Hindlimb muscle (tissue), 1 donor: ENCODE measurements at places on chromosomes 13 and 19.

- no peak for DNase-seq
Measured at GRCh38 chr13:28392428-28392827, 102.5 kb downstream of the FLT1 start.

DNA sequence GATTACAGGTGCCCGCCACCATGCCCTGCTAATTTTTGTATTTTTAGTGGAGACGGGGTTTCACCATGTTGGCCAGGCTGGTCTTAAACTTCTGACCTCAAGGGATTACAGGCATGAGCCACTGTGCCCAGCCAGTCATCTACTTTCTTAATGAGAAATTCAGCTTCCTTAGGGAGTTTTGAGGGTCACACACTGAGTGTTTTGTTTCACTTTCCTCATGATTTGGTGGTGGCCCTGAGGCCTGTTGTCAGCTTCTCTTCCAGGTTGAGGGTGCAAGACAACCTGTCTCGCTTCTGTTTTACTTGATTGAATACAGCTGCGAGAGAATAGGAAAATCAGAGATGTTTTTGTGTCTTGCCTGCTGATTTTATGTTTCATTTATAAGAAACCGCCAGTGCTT lies 9.9 kb downstream of the FRY start:
- DNase-seq, result no peak

GRCh38 chr13:113853518-113854237 lies 10.2 kb downstream of the GAS6 start:
- no peak for DNase-seq

GRCh38 chr13:60369242-60369641 lies 27.8 kb upstream of the TDRD3 start:
- no peak for DNase-seq

DNA sequence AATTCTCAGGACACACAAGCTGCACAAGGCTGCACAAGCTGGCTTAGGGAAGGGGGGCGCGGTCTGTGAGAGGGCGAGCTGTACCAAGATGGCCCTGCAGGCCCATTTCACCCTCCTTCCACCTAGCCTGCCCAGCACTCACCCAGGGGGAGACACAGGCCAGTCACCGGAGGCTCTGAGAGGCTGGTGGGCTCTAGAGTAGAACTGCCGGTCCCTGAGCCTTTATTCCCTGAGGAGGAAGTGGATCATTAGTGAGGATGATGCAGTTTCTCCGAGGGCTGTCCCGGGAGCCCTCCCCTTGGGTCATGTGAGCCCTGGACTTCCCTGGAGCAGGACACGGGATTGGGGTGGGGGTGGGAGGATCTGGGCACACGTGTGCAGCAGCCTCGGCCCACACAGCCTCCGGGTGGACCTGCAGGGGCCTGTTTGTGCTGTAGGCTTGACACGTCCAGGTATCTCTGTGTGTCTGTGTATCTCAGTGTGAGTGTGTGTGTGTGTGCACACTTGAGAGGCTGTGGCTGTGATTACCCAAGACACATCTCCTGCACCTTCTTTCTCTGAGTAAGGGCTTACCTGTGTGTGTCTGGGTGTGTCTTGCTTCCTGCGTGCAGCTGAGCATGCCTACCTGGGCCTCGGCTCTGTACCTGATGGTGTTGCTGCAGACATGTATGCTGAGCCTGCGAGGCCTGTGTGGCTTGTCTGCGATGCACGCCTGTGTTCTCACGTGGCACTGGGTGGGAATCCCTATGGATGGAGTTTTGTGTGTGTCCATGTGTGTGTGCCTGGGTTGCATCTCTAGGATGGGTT lies at the start of gene ACP5:
TSS of gene ACP5 (minus strand) at position 195 of the 807 bp plus-strand sequence. CDS start 328 bp downstream, outside the sequence.
- DNase-seq, result no peak

DNA sequence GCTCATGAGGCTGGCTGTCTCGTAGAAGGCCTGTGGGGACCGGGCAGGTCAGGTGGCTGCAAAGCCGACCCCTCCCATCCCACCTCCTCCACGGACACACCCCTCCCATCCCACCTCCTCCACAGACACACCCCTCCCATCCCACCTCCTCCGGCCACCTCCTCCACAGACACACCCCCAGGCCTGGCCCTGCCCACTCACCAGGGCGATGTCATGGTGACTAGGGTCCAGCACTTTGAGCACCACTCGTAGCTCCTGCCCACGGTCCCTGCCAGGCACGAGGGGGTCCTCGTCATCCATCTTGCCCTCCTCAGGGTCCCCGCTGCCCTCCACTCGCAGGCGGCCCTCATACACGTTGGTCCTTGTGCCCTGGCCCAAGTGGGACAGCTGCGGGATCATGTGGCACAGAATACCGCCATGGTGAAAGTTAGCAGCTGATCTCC lies 18.8 kb downstream of the TYK2 start:
- DNase-seq, result no peak

DNA sequence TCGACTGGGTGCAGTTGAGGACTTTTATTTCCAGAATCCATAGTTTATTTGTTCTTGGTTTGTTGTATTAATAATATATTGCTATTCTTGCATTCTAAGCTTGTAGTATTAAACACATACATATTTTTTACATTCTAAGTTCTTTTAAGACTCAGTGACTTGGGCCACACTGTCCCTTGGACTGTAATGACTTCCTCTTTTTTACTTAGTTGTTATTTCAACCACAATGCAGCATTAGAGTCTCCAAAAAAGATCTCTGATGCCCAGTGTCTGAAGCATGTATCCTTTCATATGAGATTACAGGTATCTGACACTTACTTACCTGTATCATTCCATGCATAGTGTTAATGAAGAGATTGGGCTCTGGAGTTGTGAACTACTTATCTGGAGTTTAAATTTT lies 864.9 kb upstream of the PCDH20 start:
- no peak for DNase-seq

DNA sequence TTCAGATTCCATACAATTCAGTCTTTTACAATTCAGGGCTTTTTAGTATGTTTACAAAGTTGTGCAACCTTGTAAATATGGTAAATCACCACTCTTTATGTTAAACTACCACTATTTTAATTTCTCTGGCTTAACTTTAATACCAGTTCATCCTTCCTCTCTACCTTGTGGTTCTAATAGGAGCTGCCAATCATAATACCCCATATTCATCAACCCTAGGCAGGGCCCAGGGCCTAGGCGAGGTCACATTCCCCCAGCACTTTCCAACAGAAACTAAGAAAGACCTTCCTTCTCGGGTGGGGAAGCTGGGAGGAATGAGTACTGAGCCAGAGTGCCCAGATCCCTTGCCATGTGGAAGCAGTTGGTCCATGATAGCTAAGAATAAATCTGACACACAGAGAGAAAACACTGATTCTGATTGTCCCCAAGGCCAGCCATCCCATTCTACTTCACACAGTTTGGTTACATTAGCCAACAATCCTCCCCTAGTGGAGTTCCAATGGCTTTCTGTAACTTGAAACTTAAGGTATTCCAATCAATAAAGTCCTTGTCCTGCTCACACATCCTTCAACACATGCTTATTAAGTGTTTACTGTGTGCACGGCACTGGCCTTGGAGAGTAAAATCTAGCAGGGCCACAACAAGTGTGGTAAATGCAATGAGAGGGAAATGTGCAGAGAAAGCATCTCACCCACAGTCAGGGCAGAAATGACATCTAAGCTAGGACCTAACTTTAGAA lies 76.8 kb downstream of the NUFIP1 start:
- DNase-seq, result no peak

DNA sequence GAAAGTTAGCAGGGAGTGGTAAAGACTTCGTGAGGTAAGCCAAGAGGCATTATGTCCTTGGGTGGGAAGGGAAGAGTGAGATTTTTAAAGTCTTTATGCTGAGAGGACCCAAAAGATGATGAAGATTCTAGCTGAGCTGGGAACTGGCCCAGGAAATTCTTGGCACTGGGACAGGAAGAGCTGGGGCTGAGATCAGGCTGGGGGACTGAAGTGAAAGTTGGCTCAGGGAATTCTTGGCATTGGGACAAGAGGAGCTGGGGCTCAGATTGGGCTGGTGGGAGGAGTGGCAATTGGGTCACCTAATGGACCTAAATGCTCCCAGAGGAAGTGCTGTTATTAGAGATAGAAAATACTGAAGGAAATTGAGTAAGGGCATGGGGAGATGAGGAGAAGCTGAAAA lies 8.8 kb downstream of the SCEL start:
- DNase-seq, result peak; percentile 76

DNA sequence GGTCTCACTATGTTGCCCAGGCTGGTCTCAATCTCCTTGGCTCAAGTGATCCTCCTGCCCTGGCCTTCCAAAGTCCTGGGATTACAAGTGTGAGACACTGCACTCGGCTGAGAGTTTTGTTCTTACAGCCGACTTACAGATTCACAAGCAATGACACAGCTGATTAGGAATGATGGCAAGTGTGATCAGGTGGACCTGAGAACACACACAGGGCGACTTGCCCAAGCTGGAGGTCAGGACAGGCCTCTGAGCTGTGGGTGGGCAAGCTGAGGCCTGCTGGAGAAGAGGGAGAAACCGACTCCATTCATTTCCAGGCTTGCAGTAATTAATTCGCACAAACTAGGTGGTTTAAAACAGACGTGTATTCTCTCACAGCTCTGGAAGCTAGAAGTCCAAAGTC lies 8.1 kb upstream of the ATG4D start:
- DNase-seq, result no peak

- DNase-seq, result no peak
Measured at GRCh38 chr13:35474496-35475211, 1.8 kb downstream of the MAB21L1 start.

GRCh38 chr13:56907766-56908165 lies 233.0 kb upstream of the PRR20A start:
- DNase-seq, result no peak

- no peak for DNase-seq
Measured at GRCh38 chr19:29682236-29682895, 17.1 kb downstream of the PLEKHF1 start.

DNA sequence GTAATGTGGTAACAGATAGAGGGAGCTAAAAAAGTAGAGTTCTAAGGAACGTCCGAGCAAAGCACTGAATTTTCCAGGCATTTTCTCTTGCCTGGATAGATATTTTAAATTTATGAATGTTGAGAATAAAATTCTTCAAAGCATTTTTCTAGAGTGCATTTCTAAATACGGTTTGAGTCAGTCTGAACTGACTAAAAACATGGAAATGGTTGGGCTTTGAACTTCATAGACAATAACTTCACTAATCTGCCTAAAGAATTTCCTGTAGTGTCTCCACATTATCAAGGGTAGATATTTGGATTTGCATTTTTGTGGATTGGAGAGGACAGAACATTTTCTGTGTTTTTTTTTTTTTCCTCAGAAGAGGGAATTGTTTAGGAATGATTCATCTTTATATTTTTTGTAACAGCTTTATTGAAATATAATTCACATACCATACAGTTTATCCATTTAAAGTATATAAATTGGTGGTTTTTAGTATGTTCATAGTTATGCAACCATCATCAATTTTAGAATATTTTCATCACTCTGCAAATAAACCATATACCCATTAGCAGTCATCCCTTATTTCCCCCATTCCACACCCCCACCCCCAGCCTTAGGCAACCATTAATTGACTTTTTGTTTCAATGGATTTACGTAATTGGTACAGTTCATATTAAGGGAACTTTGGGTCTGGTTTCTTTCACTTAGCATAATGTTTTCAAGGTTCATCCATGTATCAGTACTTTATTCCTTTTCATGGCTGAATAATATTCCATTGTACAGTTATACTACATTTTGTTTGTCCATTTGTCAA lies 20.7 kb downstream of the GARRE1 start:
- DNase-seq, result no peak

GRCh38 chr19:39599116-39599515 lies 3.2 kb upstream of the LGALS13 start:
- peak; percentile 3 for DNase-seq

- no peak for DNase-seq
Measured at GRCh38 chr19:56964410-56964920, 123.9 kb upstream of the PEG3 start.

- DNase-seq, result peak; percentile 88
Measured at GRCh38 chr19:46296722-46297461, at the start of gene HIF3A. Gene HIF3A, plus strand, starts transcription at chr19:46297042. Its CDS starts 35 bp downstream, at chr19:46297077.

DNA sequence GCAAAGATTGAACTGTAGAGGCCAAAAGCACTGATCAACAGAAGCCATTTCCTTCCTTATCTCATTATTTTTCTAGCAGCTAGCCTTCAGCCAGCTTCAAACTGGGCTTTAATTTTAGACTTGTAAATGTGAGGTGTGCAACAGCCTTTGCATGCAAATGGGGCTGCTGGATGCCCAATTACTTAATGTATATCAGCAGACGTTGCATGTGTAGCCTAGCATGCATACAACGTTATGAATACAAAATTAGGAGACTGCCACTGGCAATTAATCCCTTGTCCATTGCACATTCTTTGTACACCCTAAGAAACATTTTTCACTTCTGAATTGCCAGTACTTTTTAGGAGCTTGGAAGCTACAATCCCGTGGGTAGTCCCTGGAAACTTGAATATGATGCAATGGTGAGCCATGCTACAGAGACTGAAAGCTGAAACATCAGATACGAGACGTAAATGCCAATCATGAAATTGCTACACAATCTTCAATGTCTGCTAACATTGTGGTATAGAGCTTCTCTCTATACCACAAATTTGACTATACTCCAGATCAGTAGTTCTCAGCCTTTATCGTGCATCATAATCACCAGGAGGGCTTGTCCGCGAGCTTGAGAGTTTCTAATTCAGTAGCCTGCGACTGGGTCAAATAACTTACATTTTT lies 20.2 kb downstream of the EPSTI1 start:
- DNase-seq, result no peak

GRCh38 chr13:114035583-114036531 lies 62.0 kb upstream of the C13orf46 start:
- DNase-seq, result peak; percentile 79

DNA sequence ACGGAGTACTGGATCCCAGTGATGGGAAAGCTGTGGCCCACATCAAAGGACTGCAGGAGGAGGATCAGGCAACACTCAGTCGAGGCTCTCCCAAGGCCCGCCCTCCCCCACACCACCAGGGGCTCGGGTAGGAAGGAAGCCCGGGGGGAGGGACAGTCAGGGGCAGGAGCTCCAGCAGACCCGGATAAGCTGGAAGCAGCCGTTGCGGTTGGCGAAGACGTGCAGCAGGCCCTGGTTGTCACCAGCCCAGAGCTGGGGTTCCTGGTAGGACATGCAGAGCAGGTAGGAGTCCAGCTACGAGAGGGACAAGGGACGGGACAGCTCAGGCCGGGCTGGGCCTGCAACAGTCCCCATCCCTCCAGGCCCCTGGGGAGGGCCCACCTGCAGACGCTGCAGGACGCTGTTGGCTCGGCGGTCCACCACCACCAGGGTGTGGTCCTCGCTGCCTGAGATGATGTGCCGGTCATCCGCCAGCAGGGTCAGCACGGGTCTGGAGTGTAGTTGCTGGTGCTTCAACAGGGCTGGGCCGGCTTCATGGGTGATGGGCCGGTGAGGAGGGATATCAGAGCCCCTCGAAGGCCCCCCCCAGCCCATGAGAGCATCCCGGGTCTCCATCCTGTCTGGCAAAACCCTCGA lies 1.9 kb downstream of the GNG14 start:
- DNase-seq, result no peak

DNA sequence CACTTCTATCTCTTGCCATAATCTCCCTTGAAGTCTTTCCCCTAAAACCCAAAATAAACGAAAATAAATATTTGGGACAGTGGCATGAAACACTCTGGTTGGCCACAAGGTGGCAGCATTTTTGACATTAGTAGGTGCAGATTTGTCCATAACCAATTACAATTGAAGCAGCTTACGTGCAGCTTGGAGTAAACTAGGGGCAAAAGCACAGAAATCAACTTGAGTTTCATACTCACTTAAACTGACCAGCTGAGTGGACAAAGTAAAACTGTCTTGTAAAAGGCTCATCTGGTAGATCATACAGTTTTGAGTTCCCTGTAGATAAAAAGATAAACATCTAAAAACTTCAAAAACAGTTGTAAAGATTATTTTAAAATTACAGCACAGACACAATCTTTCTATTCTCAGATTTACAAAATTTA lies 18.8 kb downstream of the PDCD5 start:
- DNase-seq, result peak; percentile 29
